ENCODE measurements at places on chromosomes 1 and 21.

GRCh38 chr1:47483651-47484050 lies 45.8 kb downstream of the FOXD2 start:
- no peak for DNase-seq

DNA sequence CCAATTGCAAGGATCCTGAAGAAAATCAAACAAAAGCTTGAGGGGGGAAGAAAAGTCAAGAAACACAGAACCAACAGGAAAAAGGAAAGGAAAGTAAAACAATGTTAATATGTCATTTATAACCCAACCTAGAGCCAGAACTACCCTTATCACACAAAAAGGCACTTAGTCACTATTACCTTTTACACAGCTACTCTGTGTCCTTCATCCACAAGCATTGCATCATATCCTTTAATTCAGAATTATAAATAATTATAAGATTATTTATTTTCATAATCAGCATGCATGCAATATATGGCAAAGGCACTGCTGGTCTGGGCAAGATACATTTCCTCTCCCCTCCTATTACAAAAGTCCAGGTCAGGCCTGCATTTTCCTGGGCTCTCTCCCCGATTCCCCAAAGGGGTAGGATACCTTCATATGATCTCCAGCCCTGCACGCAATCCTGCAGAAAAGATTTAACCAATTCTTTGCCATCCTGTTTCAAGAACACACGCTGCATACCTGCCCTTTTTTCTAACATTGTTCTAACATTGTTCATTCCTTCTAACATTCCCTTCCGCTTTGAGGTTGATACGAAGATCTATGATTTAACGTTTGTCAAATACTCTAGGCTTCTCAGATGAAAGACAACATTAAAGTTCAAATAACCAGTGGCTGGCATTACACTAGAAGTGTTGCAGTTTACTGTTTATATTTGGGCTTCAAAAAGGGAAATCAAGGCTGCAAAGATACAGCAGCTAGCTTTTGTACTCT lies 4.3 kb downstream of the PTPN14 start:
- no peak for DNase-seq

GRCh38 chr1:67004176-67004575 lies 49.8 kb downstream of the SLC35D1 start:
- no peak for DNase-seq

DNA sequence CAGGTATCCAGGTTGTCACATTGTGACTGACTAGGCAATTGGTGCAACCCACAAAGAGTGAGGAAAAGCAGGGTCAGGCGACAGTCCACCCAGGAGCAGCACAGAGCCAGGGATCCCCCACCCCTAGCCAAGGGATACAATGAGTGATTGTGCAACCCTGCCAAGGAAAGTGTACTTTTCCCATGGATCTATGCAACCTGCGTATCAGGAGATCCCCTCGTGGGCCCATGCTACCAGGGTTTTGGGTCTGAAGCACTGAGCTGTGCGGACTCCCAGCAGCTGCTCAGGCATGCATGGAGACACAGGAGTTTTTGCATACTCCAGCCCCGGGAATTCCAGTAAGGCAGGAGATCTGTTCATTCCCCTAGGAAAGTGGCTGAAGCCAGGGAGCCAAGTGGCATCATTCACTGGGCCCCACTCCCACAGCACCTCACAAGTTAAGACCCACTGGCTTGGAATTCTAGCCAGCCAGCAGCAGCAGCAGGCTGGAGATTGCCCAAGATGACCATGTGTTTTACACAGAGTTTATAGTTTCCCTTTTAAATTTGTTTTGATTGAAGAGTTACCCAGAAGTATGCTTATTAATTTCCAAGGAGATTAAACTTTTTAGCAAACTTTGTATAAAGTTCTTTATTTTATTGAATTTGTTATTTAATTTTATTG lies 136.0 kb downstream of the LTN1 start:
- no peak for DNase-seq

GRCh38 chr1:184698969-184699368 lies 55.7 kb downstream of the EDEM3 start:
- DNase-seq, result no peak

- no peak for DNase-seq
Observed at GRCh38 chr21:30623362-30623761, 2.9 kb downstream of the KRTAP20-4 start.

DNA sequence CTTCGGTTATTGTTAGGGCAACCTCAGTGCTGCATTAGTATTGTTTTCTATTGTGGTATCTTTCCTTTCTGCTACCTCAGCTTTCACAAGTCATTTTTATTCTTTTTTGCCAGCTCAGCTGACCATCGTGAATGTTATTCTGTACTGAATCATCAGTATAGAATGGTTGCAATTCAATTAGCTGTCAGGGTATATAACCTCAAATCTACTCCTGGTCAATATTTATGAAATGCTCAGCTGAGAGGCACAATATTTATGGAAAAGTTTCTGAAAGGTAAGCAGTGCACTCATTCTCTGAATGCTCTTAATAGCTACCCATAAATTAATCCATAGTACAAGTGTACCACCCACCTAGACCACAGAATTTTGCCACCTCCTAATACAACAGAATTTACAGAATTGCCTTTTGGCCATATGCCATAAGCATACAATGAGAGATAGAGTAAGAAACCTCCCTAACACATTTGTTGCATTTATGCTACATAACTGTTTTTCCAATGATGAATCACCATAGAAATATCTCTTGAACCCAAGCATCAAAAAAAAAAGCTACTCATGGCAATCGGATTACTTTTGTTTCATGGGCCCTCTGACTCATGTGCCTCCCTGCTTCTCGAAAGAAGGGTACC lies 732.6 kb upstream of the CHRM3 start:
- DNase-seq, result no peak

DNA sequence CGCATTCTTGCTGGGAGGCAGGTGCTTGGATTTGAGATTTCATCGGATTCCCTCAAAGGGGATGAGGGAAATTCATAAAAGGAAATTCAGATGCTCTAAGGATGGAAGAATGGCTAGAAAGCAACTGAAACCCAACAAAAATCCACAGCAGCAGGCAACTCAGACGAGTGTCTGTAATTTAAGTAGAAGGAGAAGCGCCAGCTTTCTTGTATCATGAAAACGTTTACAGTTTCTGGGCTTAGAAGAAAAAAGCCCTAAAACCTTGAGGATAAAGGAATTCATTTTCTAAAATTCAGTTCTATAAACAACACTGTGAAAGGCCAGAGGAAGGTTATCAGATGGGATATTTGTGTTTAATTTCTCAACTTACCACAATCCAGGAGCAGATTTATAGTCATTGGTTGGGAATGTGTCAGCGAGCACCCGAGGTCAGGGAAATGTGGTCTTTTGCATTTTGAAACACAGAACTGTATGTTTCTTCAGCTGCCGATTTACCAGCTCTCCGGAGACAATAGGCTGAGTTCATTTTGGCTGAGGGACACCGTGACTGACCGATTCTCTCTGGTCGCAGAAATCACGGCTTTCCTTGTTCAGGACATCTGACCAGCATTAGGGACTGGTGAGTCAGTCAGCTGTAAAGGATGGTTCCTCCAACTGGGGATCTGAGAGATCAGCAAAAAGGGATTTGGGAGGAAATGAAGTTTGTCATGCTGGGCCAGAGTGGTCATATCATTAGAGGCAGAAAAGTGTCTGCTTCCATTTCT lies 111.6 kb upstream of the ERRFI1 start:
- peak; percentile 40 for DNase-seq

DNA sequence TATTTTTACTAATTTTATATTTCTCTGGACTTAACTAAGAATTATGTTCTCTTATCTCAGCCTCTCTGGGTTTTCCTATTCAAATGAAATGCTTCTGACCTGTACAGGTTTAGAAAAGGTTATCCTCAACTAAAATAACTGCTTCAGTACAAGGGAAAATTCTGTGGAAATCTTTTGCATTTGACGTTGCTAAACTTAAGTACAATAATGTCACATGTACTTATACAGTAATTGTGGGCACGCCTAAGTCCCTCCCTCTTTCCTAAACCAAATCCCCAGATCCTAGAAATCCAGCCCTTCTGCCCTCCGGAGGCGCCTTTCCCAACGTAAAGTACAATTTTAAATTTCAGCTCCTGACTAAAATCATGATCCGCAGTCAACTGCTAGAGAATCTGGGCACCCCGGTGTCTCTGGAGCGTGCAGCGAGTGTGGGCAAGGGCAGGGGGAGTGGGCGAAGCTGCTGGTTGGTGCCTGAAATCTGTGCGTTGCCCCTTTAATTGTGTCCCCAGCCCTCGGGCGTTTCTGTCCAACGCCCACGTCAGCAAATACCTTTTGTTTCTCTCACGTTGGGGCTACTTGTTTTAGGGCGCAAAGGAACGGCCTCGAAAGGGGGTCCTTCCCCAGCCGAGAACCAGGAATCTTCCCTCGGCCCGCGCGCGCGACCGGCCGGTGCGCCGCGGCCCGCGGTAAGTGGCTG lies at the start of gene ZBTB8A:
Gene ZBTB8A, plus strand, starts transcription at position 541 of the 697 bp plus-strand sequence. CDS start 53,505 bp downstream, outside the sequence.
- DNase-seq, result peak; percentile 54

- DNase-seq, result no peak
Observed at GRCh38 chr1:113519556-113519955, 129.2 kb downstream of the MAGI3 start.

GRCh38 chr1:82697965-82698364 lies 897.2 kb downstream of the ADGRL2 start:
- DNase-seq, result no peak

DNA sequence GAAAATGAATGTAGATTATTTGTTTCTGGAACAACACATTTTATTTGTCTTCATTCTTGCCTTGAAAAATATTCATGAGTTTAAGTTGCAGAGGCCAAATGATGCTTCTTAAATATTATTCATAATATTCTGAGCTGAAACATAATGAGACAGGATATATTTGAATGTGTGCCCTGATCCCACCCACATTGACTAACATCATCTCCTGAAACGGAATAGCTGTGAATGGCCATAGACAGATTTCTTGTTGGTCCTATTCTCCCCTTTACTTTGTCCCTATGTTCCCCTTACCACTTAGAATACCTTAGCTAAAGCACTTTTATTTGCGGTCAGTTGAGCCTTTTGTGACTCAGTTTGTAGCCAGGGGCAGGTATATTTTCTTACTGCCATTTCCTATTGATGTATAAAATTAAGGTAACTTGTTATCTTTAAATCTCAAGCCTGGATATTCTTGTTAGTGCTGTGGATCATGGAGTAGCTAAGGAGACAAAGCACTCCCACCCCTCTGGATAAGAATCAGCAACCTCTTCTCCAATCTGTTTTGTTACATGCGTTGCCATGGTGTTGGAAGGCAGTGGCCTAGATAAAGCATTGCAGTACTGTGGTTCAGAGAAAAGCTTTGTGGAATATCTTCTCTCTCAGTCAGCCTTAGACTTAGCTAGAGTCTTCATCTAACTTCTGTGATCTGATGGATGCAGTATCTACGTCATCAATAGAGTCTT lies 478.5 kb upstream of the DEPDC1 start:
- DNase-seq, result no peak

GRCh38 chr21:27315373-27315772 lies 348.5 kb upstream of the ADAMTS5 start:
- no peak for DNase-seq

DNA sequence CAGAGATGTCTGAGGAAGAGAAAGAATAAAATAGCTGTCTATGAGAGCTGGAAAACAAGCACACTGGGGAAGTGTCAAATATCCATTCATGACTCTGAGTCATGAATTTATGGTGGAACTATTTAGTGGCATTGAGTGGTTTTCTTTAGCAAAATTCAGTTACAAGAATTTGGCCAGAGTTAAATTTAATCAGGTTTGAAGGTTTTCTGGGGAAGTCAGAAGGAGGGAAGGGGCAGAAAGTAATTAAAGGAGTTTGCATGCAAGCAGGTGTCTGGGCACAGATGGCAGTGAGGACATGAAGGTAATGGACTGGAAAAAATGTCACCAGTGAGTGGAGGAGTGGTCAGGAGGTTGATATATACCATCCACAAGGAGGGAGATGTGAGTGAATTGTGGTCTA lies 121.9 kb upstream of the IVNS1ABP start:
- peak; percentile 41 for DNase-seq

- peak; percentile 90 for DNase-seq
Observed at GRCh38 chr1:2525920-2526823, at the start of gene PANK4. Gene PANK4 (minus strand): TSS chr1:2526596. CDS start chr1:2526587, 9 bp downstream.

DNA sequence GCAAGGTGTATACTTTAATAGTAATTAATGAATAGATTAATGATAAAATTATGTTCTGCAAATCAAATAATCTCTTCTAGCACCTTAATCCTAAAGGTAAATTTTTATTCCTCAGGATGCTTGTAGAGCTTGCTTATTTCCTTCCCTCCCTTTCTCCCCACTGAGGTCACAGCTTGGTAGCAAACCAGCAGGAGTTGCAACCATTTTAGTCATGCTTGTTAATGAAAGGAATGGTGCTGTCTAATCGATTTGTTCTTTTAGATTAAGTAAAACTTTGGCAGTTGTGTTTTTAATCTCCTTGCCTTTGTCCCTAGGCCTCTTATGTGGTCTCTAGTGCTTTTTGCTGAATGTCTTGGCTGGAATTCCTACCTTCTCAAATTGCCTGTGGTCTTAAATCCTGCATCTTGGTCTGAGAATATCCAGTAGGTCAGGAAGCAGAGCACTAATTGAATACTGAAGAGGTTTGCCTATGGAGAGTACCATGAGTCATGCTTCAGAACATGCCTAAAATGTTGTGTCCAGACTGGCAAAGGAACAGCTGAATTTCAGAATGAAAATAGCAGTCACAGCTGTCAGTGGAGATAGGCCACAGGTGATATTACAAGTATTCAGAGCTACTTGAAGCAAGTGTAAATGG lies 36.3 kb upstream of the RWDD3 start:
- DNase-seq, result no peak

- no peak for DNase-seq
Observed at GRCh38 chr1:212703991-212704564, 4.4 kb upstream of the BATF3 start.

- DNase-seq, result no peak
Observed at GRCh38 chr1:224587051-224587450, 29.1 kb upstream of the CNIH3 start.

- no peak for DNase-seq
Observed at GRCh38 chr1:219542828-219543518, 69.9 kb downstream of the ZC3H11B start.

DNA sequence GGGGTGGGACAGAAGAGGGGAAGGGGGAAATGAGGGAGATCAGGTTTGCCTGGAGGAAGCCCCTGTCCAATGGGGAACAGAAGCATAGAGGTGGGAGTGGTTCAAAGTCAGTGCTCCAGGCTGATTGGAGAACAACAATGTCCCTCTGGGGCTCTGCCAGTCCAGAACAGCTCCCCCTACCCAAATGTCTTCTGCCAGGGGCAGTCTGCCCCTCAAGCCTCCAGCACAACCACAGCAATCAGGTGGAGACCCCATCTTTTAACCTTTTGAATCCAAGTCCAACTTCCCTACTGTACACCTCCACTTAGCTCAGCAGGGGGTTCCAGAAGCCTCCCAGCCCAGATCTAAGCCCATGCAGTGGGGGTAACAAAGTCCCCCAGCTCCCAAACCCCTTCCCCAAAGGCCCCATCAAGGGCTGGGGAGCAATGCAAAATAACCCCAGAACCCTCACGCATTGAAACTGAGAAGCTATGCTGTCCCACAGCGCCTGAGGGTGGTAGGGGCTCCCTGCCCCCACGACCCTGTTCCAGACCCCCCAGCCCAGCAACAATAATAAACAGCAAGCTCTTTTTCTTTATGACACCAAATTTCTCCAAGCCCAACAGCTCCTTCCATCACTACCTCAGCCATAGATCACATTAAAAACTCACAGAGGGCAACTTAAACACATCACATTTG lies 3.3 kb downstream of the AHDC1 start:
- no peak for DNase-seq
